ENCODE measurements at places on chromosomes 13 and 19.

GRCh38 chr13:52850072-52850395 lies 1.6 kb upstream of the PCDH8 start:
- no peak for DNase-seq

GRCh38 chr13:75803164-75803611 lies 167.1 kb downstream of the LMO7 start:
- no peak for DNase-seq

DNA sequence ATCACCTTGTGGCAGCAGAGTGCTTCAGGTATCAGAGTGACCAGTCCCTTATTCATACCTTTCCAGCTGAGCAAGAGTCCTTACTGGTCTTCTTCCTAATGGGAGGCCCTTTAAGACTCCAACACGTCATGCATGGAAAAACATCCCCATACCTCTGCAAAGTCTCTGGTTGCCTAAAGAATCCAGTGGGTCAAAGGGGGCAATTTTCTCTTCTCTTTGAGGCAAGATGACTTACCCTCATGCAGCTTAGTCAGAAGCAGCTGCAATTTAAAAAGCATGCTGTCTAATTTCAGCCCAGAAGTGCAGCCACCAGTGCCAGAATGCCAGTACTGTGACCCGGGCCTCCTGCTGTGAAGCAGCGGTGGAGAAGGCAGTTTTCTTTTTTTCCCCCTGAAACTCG lies 18.7 kb downstream of the PPP5C start:
- no peak for DNase-seq

DNA sequence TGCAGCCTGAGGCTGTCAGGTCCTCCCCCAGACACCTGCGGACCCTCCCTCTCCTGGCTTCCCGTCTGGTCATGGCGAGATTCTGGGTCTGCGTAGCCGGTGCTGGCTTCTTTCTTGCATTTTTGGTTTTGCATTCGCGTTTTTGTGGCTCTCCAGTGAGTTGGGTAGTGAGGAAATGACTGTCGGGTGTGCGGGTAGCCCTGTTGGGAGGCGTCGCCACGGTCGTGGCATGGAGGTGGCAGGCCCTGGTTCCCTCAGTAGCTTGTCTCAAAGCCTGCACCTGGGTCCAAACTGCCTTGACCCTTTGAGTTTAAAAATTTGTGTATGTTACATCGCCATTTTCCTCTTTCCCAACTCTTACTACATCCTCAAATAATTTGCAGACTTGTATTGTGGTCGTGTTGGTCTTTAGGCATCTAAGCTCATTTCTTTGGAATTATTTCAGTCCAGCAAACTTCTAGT lies 344 bp downstream of the NHLRC3 start:
- peak; percentile 43 for DNase-seq

GRCh38 chr19:8185343-8186068 lies 23.7 kb upstream of the CERS4 start:
- no peak for DNase-seq

DNA sequence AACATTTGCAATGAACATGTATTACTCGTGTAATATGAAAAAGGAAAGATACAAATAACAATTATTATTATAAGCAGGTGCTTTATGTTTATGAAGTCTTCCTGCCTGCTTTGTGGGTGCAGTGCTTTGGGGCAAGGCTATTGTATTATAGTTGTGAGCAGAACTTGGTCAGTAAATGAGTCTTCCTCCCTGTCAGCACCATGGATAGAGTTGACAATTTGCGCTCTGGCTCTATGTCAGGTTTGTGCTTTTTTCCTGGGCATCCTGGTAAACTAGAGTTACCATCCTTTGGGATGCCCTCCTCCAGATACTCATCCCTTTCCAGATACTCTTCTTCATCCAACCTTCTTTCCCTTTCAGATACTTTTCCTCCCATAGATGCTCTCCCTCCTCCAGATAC lies 19.6 kb downstream of the ERICH6B start:
- DNase-seq, result no peak

GRCh38 chr13:67880916-67881315 lies 650.8 kb upstream of the PCDH9 start:
- DNase-seq, result no peak

- DNase-seq, result no peak
Measured at GRCh38 chr19:10625762-10626138, 397 bp downstream of the SLC44A2 start.

GRCh38 chr13:91346850-91347201 lies 661 bp upstream of the MIR17HG start:
- peak; percentile 38 for DNase-seq

- peak; percentile 79 for DNase-seq
Measured at GRCh38 chr19:982567-983170, 1.5 kb upstream of the WDR18 start.

DNA sequence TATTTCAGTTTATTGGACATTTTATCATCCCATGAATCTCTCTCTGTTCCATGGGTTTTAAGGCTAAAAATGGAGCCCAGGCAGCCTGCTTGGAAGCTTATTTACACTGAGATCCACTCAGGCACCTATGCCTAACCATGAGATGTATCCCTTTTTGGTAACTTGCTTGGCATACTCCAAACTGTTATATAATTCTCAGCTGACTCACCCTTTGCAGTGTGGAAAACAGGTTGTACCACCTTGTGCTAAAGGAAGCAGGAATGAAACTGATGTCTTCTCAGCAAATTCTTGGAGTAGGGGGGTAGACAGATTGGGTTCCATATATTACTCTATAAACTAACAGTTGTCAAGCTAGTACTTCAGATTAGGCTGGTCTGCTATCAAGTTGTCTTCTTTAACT lies 483.6 kb downstream of the KLF5 start:
- no peak for DNase-seq

GRCh38 chr13:42865768-42866102 lies 84.4 kb downstream of the FAM216B start:
- no peak for DNase-seq

DNA sequence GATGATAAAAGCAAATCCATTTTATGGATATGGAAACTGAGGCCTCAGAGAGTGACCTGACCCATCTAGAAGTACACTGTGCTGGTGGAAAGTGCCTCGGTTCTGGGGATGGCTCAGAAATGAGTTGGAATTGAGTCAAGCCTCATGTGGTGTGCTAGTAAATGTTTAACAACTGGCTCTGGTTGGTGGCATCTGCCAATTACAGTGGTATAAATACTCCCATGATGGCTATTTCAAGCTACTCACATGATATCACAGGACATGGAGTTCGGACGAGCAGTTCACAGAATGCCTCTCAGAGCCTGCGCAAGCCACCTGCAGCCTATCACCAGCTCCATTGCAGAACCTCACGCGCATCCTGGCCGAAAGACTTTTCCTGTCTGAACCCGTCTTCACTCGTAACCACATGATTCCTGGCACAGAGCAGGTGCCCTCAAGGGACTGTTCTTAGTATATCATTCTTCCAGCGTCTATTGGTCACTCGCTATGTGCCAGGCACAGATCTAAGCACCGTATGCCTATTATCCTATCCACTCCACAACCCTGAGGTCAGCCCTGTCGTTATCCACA lies 9.1 kb downstream of the TMEM150B start:
- no peak for DNase-seq

GRCh38 chr13:51727634-51728274 lies 76.2 kb downstream of the DHRS12 start:
- no peak for DNase-seq

- no peak for DNase-seq
Measured at GRCh38 chr13:76886005-76886291, 257 bp downstream of the KCTD12 start.

- no peak for DNase-seq
Measured at GRCh38 chr13:110687736-110688135, 18.2 kb downstream of the CARS2 start.

DNA sequence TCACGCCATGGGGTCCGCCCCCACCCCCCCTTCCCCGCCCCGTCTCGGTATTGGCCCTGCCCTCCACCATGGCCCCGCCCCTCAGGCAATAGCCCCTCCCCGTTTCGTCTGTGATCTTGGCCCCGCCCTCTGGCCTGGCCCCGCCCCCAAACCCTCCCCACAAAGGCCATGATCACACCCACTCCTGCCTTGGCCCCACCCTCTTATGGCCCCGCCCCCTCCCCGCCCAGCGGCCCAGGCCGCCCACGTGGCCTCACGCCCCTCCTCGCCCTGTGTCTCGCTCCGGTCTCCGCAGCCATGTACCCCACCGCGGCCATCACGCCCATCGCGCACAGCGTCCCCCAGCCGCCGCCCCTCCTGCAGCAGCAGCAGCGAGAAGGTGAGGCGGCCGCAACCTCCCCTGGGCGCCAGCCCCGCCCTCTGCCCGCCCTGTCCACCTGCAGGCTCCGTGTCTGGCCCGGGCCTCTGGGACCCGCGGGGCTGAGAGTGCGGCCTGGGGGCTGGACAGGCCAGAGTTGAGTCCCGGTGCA lies 61.3 kb downstream of the CELF5 start:
- DNase-seq, result no peak

- DNase-seq, result no peak
Measured at GRCh38 chr19:49585023-49585422, 3.9 kb downstream of the PRRG2 start.

DNA sequence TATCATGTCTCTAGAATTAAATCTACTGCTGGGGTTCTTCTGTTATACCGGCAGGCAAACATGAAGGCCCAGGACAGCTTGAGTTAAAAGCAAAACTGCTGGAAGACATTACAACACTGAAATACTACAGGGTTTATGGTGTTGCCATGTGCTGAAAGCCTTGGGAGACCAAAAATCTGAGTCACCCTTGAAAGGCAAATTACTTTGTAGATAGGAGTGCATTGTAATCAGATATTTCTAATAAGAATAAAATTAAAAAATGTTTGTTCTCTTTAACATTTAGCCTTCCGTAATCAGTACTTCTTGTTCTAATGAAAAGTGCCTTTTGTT lies 181.3 kb downstream of the PCDH9 start:
- no peak for DNase-seq

- DNase-seq, result no peak
Measured at GRCh38 chr19:42067315-42067888, 2.6 kb downstream of the GRIK5 start.

GRCh38 chr19:49119411-49120324 lies at the start of gene PPFIA3:
PPFIA3 (plus strand) TSS chr19:49119544; CDS start chr19:49127874, 8,330 bp downstream.
- peak; percentile 27 for DNase-seq

DNA sequence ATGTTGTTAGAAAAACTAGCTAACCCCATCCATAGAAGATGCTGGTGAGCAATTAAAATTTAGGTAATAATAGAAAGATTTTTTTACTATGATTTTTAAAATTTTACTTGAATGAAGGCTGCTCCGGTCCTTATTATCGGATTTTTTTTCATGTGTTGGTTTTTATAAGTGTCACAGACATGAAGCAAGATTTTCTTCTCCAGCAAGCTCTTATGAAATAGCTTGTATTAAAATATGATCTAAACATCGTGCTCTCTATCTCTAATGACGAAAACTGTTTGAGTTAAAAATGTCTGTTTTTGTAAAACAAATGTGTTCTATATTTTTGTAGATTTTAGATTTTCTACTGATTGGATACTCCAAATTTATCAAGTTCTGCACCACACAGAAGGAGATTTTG lies 339.6 kb downstream of the ZNF536 start:
- DNase-seq, result no peak
